ENCODE measurements at places on chromosomes 6 and 20.
A peak's percentile ranks its signal among the peaks of the same experiment; 100 is the strongest.

DNA sequence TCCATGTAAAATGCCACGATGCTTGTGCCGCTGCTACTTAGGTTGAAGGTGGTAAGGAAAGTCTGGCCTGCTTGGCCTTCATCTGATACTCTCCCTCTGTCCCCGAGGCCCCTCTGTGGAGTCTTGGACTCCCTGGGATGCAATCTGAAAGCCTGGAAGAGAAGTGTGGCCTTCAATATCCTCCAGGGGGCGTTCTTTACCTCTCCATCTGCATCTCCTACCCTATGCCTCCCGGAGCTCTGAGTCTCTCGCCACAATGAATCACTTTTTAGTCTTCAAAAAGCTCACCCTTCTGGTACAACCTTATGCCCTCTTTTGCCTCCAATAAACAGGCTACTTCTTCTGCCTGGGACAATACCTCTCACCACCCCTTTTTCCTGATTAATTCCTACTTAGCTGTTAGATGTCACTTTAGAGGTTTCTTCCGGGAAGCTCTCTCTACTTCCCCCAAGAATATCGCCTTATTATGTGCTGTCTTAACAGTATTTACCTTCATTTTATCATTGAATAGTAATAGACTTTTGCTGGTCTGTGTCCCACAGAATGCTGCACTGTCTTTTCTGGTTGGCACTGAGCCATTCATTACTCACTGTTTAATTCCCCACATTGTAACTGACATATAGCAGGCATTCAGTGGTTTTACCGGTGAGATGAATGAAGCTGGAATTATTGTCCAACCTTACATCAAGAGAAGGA, 13.9 kb upstream of the ATG5 start:
- peak; percentile 24 for DNase-seq

DNA sequence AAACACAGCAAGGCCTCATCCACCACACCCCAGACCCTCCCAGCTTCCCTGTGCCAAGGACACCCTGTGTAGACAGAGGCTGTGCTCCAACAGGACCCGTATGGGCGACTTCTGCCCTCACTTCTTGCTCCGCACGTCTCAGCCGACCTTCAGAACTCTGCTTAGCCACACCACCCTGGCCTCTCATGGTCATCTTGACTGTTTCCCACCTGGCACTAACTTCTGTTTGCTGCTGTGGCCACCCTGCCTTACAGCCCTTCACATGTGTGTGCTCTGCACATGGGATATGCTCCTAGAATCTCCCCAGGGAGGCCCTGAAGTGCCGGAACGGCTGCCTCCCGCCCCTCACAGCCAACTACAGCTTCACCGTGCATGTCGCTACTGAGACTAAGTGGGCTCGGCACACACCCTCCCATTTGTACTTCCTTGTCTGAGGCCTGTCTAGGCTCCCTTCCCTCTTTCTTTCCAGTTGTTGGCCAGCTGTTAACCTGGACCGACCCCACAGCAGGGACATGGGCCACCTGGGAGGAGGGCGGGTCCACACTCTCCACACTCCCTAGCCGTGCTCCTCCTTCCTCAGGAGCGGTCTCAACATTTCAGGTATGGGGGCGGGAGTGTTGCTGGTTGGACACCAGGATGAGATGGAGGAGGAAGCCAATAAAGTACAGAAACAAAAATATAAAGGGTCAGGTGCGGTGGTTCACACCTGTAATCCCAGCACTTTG, 69.6 kb downstream of the PYGB start:
- no peak for DNase-seq

GRCh38 chr6:10690651-10691445, 3.6 kb downstream of the C6orf52 start:
- DNase-seq, result no peak

- no peak for DNase-seq
Observed at GRCh38 chr6:157967020-157967419, 14.6 kb upstream of the SYNJ2 start.

DNA sequence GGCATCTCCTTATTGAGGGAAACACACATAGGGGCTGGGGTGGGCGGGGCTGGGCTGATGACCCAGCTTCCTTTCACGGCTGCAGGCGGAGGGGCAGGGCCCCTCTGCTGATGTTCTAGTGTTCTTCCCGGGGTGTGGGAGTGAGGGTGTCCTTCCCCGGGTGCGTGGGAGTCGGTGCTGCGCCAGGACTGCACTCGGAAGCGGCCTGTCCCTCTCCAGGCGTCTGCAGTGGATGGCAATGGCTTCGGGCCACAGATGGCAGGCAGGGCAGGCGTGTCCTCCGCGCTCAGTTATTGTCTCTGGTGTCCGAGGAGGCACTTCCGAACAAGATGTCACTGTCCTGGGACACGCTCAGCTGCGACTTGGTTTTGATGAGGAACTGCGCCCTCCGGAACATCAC, 19.2 kb downstream of the KCNG1 start:
- no peak for DNase-seq

All from activated T-cell treated with anti-CD3 and anti-CD28 coated beads for 4 hours (primary cell).